ENCODE measurements at places on chromosomes 3 and 15.

DNA sequence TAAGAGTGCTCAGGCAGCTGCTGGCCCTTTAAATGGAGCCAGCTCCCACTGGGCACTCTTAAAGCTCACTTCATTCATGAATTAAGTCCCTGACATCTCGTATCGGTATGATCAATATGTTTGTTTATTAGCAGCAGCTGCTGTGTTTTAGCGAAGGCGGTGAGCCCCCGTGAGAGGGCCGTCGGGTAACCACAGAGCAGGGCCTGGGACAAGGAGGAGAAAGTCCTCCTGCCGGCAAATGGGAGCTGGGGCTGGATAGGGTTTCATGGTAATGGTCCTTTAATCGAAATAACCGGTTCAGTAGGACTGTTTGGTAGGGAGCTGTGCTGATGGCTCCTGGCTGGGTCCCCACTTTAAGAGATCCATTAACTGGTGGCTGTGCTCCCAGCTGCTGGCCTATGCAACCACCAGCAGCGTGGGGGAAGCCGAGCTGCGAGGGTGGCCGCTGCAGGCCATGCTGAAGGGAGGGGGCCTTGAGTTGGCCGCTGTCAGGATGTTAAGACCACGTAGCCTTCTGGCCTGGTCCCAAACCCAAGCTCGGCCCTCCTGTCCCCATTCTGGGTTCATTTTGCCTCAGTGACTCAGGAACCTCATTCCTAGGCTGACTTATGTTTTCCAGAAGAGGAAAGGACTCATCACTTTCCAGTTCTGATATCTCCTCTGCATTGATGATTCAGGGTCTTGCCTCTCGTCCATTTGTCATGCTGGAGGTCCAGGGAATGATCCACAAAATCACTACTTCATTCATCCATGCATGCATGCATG lies 67.6 kb upstream of the NTRK3 start:
- no peak for DNase-seq

GRCh38 chr3:59257506-59257905 lies 207.7 kb upstream of the CFAP20DC start:
- DNase-seq, result no peak

DNA sequence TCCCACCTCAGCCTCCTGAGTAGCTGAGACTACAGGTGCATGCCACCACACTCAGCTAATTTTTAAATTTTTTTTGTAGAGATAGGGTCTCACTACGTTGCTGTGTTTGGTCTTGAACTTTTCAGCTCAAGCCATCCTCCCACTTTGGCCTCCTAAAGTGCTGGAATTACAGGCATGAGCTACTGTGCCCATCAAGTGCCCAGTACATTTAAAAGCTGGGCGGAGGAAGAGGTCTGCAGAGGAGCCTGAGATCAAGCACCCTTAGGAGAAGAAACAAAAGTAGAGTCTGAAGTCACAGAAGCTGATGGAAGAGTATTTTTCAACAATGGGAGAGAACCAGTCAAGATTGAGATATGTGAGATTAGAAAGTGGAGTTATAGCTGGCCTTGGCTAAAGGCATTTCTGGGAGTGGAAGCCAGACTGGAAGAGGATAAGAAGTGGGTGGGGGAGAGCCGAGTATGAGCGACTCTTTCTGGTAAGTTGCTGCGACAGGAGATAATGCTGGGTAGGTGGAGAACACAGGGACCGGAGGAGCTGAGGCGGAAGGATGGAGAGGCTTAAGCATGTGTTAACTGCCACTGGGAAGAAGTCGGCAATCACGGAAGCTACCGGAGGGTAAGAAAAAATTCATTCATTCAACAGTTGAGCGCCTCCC lies 782 bp upstream of the IREB2 start:
- DNase-seq, result peak; percentile 30

GRCh38 chr3:143036557-143036956 lies 35.2 kb downstream of the U2SURP start:
- DNase-seq, result no peak

GRCh38 chr3:104323226-104323625 lies 1043.5 kb upstream of the ALCAM start:
- DNase-seq, result no peak

DNA sequence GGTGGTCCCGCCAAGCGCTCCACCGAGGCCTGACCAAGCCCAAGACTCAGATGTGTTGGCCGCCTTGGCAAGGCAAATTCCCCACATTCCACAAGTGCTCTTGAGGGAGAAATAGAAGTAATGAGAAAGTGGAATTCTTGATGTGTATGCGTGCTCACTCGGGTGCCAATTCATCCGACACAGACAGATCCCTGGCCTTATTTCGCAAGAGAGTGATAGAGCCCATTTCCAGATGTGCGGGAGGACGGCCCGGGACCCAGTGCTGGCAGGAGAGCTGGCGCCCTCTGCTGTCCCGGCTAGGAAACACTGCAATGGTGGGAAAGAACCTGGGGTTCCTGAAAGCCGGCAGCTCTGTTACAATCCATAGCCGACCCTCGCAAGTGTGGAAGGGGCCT lies 76.0 kb downstream of the HMG20A start:
- DNase-seq, result peak; percentile 84

GRCh38 chr3:31546725-31547124 lies 14.0 kb downstream of the STT3B start:
- no peak for DNase-seq

GRCh38 chr3:192887701-192888100 lies 30.0 kb downstream of the MB21D2 start:
- no peak for DNase-seq

DNA sequence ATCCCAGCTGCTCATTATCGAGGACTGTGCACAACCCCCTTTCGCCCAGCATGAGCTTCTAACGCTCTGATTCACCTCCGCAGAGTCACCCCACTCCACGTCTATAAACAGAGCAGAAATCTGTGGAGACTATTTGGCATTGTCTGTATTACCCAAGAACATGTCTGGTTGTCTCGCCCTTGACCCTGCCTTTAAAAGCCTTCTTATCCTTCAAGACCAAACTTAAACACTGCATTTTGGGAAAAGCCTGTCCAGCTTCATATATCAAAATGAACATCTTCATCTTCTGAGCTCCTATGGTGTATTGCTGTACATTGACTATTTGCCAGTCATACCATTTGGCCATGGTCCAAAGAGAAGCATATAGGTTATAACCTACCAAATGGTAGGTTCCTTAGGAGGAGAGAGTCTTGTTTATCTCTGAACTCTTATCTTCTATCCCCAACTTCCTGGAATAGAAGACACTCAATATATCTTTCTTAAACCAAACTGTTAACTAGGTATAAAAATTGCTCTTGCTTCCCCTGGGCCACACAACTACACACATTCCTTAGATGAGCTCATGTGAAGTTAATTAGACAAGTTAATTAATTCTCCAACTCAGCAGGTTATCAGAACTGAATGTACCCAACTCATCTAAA lies 90.1 kb downstream of the FBN1 start:
- peak; percentile 56 for DNase-seq

DNA sequence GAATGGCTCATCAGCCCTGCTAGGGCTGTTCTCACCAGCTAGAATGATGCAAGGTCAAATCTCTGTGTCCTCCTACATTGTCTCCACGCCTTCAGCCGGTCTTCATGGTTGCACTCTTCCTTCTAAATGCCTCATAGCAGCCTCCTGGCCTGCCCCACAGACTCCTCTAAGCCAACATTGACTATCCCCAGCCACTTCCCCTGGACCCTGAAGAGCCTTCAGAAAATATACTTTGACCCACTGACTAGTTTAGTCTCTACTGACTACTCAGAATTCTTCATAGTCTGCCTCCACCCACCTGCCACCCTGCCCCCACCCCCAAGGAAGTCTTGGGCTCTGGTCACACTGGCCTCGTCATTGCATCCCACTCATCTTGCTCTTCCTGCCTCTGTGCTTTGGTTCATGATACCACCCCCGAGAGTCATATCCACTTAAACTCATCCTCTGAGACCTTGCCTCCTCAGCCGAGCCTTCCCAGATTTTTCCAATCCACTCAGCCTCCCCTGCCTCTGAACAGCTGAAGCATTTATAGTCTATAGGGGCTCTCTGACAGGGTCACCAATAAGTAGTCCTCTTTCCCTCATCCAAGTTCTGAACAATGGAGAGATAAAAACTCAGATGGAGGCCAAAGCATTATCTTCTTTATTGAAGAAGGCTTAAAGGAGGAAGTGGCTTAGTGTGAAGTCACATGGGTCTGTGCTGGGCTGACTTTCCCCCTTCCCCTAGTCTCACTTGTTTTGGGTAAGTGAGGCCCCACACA lies 9.5 kb upstream of the DOCK3 start:
- DNase-seq, result no peak

GRCh38 chr3:197491923-197492664 lies 63.7 kb downstream of the BDH1 start:
- no peak for DNase-seq

DNA sequence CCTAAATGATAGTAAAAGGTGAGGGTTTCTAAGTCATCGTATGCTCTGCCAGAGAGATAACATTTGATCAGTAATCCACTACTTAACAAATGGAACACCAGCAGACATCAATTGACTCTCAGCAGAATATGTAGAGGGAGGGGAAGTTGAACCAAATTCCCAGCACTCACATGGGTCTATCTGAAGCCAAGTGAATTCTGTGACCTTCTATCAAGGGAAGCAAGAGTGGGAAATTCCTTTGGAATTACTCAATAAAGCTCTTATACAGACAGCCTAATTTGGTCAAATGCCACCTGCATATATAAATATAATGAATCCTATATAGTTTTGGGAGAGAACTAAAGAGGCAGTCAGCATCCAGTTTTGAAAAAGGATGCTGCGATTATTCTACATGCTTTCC lies 15.8 kb upstream of the KCNMB2 start:
- no peak for DNase-seq

GRCh38 chr3:197713477-197713822 lies 23.3 kb downstream of the RUBCN start:
- DNase-seq, result no peak

DNA sequence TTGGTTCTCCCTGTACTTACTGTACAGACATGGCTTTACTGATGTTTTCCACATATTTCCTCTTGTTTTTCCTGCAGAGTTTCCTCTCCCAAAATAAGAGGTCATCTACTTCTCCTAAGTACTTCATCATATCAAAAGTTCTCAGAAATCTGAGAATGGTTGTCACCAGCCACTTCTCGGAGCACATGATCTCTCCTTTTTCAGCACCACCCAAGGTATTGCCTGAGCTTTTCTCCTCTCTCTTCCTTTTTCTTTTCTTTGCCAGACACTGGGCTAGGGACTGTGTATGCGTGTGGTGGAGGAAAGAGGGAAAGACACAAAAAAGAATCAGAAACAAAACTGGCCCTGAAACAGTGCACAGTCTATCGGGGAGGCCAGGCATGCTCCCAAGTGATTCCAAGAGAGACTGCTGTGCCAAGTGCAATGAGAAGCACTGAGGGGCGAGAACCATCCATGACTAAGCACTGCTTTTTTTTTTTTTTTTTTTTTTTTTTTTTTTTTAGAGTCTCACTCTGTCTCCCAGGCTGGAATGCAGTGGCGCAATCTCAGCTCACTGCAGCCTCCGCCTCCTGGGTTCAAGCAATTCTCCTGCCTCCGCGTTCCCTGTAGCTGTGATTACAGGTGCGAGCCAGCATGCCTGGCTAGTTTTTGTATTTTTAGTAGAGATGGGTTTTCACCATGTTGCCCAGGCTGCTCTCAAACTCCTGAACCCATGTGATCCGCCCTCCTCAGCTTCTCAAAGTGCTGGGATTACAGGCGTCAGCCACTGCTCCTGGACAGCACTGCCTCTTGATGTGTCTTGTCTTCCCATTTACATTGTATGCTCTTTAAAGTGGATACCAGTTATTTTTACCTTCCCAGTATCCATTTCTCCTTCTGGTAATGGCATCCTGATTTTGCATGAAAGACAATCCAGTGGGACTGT lies 194.0 kb upstream of the FEZF2 start:
- DNase-seq, result peak; percentile 61

GRCh38 chr3:80668600-80669294 lies 900.9 kb upstream of the ROBO1 start:
- DNase-seq, result no peak

- DNase-seq, result peak; percentile 45
Observed at GRCh38 chr15:25862472-25863110, 536 bp downstream of the ATP10A start.

DNA sequence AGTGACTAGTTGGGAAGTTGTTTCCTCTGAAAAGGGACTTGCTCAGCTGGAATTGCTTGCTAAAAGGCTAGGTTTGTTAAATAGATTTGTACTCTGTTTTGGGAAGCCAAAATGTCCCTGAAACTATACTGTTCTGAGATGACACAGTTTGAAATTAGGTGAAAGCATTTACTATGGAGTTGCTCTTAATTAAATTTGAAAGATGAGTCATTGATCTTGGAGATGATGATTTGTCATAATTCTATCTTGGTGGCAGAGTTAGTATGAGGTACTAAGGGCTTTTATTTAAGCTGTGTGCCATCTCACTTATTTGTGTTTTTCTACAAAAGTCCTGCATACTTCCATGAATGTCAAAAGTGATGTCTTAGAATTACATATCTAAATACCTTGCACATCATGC lies 320.9 kb downstream of the PTPRG start:
- no peak for DNase-seq

GRCh38 chr3:168049367-168049974 lies 46.3 kb downstream of the GOLIM4 start:
- DNase-seq, result peak; percentile 36

DNA sequence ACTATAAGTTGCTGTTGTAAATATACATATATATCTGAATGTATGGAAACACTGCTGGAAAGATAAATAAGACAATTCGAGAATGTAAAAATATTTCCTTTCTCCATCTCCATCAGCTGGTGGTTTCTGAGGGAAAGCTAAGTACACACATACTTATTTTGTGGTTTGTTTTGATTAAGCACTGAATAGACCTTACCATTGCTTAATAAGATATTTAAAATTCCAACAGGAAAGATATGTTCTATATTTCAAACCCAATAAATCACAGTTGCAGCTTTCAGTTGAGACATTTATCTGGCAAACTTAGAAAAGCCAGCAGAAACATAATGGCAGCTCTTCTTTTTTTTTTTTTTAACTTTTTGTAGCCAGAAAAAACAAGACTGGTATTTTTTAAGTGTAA lies 160.4 kb downstream of the VGLL3 start:
- DNase-seq, result no peak

GRCh38 chr3:133408961-133409360 lies 9.1 kb downstream of the BFSP2 start:
- DNase-seq, result peak; percentile 57

DNA sequence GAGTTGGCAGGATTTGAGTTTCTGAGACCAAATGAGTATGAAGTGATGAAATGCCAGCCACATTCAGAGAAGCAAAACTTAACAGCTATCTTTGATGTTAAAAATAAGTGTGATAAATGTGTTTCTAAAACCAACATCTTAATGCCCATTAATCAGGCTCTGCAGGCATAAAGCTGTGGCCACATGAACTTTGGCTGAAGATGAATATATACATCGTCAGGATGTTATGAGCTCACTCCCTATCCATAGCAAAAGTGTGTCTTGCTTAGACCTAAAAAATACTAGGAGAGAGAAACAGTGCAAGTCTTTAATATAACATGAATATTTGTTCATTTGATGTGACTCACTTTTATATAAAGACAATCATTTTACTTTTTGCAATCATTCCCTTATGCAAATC lies 218.0 kb downstream of the CADM2 start:
- DNase-seq, result no peak

- DNase-seq, result no peak
Observed at GRCh38 chr15:62993066-62993465, 49.5 kb upstream of the TPM1 start.
